Right lobe of liver (tissue), 6 donors: ENCODE measurements at places on chromosomes 7 and 10.

GRCh38 chr7:38873433-38873832, 35.6 kb downstream of the VPS41 start:
- no peak for DNase-seq

- DNase-seq: no peak
Observed at GRCh38 chr10:71539442-71540118, 142.9 kb downstream of the CDH23 start.

DNA sequence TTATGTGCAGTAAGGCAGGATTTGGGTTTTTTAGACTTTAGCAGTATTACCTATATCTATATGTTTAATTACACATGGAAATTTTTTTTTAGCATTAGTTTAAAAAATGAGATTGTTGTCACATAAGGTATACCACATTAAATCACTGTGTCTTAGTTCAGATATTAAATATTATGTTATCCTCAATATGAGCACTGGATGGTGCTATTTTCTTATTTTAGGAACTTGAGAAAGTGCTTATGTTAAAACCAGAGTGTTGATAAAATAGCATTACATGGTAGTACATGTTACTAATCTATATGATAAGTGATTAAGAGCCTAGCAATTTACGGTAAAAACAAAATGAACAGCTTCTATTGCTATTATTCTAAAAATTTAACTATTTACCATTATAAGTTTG, 28.8 kb downstream of the MIOS start:
- no peak for DNase-seq

GRCh38 chr10:57015595-57016318, 654.7 kb upstream of the ZWINT start:
- no peak for DNase-seq

DNA sequence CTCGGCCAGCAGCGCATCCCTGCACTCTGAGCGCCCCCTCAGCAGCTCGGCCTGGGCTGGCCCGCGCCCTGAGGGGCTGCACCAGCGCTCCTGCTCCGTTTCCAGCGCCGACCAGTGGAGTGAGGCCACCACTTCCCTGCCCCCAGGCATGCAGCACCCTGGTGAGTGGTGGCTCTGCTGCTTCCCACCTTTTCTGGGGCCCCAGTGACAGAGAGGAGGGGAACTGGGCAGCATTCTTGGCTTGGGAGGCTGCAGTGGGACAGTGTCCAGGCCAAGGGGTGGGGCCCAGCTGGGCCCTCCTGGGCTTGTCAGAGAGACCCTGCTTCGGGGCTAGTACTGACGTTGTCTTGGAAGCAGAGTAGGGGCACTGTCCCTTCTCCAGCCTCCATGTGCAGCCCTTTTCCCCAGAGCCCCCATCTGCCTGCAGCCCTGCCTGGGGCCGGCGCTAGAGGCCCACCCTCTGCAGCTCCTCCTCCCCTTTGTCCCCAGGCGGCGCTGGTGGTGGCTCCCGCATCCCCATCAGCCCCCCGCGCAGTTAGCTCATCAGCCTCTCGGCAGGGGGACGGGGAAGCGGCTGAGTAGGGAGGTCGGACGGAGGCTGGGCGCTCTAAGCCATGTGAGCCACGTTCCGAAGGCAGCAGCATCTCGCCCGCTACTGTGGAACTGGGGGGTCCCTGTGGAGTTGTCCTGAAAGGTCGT, 29.2 kb downstream of the GBX1 start:
- no peak for DNase-seq

- DNase-seq: no peak
Observed at GRCh38 chr7:99396418-99397296, 11.7 kb downstream of the PDAP1 start.

DNA sequence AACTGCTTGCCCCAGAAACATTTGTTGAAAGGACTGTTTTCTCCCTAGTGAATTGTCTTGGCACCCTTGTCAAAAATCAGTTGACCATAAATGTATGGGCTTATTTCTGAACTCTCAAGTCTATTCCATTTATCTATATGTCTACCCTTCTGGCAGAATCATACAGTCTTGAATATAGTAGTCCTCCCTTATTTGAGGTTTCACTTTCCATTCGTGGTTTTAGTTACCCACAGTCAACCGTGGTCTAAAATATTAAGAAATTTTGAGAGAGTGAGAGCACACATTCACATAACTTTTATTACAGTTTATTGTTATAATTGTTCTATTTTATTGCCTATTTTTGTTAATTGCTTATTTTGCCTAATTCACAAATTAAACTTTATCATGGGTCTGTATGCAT, 17.4 kb upstream of the CEP41 start:
- no peak for DNase-seq

GRCh38 chr10:98886686-98887085, 349.0 kb downstream of the HPSE2 start:
- no peak for DNase-seq

- no peak for DNase-seq
Observed at GRCh38 chr10:77411805-77412204, 225.8 kb downstream of the KCNMA1 start.

DNA sequence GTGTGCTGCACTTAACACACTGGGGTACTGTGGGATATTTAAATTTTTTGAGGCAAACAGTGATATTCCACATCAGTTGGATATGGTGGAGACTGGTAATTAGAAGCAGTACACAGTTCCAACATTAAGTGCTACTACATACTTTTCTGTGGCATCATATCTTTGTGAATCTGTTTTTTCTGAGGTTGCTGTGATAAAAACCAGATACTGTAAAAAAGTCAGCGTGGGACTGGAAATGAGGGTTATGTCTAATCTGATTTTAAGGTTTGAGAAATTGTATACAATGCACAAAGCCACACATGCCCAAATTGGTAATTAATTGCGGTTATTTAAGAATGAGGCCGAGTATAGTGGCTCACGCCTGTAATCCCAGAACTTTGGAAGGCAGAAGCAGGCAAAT, 41.2 kb downstream of the TBC1D12 start:
- DNase-seq: no peak

DNA sequence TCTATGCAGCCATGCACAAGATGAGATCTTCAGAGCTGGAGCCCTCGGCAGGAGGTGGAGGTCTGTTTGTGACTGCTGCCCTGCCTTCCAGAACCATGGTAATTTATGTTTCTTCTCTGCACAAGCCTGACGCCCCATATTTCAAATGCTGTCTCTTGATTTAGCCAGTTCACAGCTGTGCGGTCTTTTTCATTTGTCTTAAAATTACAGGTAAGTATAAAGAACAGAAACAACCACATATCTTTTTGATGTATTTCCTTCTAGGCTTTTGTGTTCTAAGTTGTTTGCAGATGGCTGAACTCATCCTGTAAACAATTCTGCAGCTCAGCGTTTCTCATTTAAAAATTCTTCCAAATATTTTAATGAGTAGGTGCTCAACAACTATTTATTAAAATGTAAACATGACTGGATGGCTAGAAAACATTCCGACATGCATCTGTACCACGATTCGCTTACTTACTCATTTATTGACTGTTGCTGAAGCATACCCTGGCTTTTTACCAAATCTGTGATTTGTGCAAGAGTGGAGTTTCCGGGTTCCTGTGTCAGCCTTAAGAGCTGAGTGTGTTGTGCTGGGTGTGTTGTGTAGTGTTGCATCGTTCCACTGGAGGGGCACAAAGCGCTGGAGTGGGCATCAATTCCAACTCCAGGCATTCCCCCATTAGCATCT, 58.9 kb downstream of the PIP4K2A start:
- DNase-seq: no peak

- DNase-seq: peak; percentile 37
Observed at GRCh38 chr7:138610671-138611170, 90.4 kb downstream of the SVOPL start.

GRCh38 chr7:4807598-4808016, 32.2 kb downstream of the AP5Z1 start:
- no peak for DNase-seq

GRCh38 chr10:89217057-89217990, 10.2 kb upstream of the CH25H start:
- no peak for DNase-seq

DNA sequence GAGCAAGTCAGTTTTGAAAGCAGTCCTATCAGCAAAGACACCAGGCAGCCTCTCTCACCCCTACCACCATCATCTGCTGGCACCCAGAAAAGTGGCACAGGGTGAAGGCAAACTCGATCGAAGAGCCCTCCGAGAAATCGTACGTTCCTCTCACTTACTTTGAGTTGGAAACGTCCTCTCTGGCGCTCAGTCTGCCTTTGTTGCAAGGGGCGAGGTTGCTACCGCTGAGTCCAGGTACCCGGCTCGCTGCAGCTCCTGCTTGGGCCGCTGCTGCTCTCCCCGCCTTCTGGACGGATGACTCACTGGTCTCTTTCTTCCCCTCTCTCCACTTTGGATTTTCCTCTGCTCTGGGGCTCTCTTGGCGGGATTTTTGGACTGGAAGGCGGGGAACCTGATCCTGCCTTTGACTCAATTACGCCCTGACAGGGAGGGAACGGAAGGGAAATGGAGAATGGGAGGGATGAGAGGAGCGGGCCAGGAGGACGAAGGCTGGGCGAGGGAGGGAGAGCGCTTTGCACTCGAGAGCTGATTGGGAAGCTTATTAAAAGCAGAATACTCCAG, at the start of gene PTN:
PTN (minus strand) TSS at position 453 of the 561 bp plus-strand sequence. CDS start 88,760 bp downstream, outside the sequence.
- no peak for DNase-seq

DNA sequence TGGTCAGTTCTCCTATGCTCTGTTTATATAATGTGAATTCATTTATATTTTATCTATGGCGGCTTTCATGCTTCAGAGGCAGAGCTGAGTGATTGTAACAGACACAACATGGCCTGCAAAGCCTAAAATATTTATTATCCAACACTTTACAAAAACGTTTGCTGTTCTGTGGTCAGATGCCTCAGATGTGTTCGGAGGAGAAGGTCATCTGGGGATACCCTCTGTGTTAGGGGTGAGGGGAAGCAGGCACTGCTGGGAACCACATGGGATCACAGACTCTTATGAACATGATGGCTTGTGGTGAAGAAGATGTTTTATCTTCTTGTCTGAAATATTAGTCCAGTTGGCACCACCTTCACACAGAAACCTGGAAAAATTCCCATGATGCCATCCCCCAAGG, 203.4 kb downstream of the PHTF2 start:
- no peak for DNase-seq

GRCh38 chr10:283916-284356, 148.7 kb downstream of the ZMYND11 start:
- no peak for DNase-seq

DNA sequence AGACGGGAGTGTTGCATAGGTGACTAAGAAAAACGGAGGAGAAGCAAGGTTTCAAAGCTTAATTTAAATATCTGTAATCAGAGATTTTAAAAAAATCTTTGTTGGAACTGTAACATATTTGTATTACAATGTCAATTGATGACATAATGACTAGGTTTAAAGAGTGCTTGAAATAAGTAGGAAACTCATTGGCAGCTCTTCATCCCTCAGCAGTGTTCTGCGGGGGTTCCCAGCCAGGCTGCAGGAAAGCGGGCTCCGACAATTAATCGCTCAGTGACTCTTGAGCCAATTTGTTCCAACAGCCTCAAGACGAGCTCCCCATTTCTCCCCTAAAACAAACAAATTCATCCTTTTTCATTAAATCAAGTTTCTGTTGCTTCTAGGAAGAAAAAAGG, 22.6 kb downstream of the CPXM2 start:
- DNase-seq: no peak

GRCh38 chr7:120760851-120761250, 97.1 kb downstream of the TSPAN12 start:
- DNase-seq: no peak

DNA sequence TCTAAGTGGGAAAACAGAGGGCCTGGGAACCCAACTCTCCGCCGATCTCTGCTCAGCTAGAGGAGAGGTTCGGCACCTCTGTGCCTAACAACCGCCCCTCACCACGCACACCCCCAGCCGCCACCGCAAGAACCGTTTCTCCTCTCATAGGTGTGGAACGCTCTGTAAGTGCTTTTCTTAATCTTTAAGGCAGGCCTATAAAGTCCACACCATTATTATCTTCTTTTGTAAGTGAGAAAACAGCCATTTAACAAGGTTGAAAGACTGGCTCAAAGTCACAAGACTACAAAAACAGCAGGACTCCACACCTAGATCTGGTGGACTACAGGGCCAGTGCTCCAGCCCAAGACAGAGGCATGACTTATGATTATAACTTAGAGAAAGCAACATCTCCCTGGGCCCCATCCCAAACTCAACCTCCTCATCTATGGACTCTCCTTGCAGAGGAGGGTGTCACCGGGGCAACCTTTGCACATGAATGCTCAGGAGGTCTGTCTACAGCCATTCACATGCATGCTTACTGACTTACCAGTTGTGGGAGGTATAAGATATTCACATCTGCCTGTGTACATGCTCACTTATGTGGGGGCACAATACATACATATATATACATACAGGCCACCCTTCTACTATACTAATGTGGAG, 7.9 kb upstream of the NKX2-3 start:
- DNase-seq: no peak

DNA sequence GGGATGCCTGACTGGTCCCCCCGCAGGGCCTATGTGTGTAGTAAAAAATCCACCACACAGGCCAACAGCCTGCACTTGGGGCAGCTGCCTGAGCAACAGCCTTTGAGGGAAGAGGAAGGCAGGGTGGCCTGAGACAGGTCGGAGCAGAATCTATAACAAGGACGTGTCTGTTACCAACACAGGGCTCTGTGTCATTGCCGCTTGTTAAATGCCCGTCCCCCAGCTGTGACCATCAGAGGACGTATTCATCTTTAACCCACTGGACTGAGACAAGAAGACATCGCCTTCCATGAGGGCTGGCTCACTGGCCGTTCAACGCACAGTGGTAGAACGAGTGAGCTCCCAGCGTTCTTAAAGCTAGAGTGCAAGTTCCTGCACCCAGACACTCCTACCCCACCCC, 7.8 kb downstream of the PDIA4 start:
- no peak for DNase-seq

DNA sequence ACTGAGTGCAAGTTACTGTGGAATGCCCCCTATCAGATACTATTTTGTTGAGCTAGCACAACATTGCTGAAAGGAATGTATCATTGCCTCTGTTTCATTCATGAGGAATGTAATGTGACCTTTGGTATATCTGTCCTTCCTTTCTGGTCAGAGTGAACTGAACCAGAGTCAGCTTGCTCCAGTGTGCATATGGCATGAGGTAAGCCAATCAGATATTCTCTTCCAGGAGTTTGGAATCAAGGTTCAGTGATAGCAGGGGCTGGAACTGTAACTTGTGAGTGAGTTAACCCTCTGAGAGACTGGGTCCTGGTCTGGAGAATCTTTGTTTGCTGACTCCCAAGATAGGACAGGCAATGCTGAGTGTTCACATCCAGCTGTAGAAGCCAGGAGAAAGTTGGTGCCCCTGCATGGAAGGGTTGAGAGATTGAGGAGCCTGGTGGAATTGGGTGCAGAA, 45.3 kb upstream of the OSBPL3 start:
- DNase-seq: no peak

GRCh38 chr7:94632338-94633013, 23.5 kb downstream of the SGCE start:
- no peak for DNase-seq

DNA sequence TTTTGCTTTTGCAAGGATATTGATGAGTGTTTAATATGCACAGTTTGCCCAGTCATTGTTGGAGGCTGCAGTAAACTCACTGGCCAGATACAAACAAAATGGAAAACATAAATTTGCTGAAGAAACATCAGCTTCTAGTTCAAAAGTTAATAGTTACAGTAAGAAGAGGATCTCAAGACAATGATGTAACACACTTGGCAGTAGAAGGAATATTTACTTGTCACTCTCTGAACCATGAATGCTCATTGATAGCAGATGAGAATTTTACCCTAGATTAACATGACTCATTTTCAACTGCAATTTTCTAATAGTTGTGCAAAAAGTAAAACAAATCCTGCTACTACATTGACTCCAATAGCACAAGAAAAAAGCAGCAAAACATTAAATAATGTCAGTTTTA, 47.7 kb downstream of the VWC2 start:
- no peak for DNase-seq

GRCh38 chr7:105885387-105886111, 9.2 kb upstream of the ATXN7L1 start:
- DNase-seq: no peak

GRCh38 chr7:103379270-103379975, 32.0 kb downstream of the PSMC2 start:
- no peak for DNase-seq
